GM10248 (cell line): ENCODE measurements at places on chromosomes 1 and 21.

- DNase-seq = no peak
These were observed 100.8 kb downstream of the PBX1 start for GRCh38 chr1:164659621-164660411.

DNA sequence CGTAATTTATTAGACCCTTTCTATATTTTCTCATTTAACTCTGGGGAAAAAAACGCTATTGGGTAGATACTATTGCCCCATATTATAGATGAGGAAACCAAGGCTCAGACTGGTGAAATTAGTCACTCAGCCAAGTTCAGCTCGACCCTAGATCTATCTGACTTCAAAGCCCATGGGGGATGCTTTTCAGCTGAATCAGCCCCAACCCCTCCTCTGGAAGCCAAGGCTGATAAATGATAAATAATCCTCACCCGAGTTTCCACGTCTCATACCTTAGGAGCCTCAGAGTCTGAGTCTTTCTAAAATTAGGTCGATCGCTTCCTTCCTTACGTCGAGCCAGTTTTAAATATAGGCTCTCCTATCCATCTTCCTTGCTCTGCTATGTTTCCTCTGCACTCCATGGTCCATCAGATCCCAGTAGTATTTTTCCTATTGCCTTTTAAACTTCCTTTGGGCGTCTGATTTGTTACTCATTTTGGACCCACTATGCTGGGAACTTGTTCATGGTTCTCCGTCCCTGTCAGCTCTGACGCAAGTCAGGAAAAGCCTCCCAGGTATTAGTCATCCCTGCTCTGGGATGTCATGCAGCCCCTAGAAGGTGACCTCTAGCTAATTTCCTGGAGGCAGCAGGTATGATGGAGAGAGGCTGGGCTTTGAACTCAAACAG lies 122.8 kb downstream of the PLPP3 start:
- DNase-seq = no peak

- no peak for DNase-seq
These were observed 20.2 kb downstream of the CLIC4 start for GRCh38 chr1:24765308-24765988.

GRCh38 chr1:221246628-221247415 lies 367.6 kb downstream of the HLX start:
- DNase-seq = no peak

DNA sequence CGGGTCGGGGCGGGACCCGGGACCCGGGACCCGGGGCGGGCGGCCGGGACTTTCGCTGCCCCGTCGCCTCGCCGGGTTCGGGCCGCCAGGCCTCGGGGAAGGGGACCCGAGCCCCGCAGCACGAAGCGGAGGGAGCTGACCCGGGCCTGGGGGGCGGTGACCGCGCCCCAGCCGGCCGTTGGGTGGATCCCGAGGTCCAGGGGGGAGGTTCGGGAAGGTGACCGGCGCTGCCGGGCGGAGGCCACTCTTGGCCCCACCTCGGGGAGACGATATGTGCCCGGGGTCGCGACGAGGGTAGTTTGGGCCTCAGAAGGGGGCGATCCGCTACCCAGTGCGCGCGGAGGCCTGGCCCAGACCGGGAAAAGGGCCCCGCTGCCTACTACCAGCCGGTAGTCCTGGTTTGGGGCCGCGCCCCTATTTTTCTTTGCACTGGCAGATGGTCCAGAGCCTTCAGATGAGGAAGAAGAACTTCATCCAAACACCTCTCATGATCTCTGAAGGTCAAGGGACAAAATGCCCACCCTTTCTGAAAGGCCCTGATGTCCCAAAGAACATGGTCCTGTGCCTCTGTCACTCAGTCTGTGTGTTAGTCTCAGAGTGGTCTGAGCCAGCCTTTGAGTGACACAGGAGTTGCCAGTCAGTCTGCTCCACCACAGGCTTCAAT lies 766 bp downstream of the AGO4 start:
- DNase-seq = peak; percentile 49

GRCh38 chr1:153525088-153525728 lies 10.6 kb downstream of the S100A6 start:
- no peak for DNase-seq
